ENCODE measurements at places on chromosomes 6 and 20. TPM values are rescaled to one million over a fixed set of nuclear protein-coding genes. Genes with fewer than 3 reads are reported as not detected.

DNA sequence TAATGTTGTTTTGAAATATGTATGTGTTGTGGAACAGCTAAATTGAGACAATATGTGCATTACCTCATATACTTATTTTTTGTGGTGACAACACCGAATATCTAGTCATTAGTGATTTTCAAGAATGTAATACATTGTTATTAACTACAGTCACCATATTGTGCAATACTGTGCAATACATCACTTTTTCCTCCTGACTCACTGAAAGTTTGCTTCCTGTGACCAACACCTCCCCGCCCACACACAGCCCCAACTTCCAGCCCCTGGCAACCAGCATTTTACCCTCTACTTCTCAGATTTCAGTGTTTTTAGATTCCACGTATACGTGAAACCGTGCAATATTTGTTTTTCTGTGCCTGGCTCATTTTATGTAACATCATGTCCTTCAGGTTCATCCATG, 627.9 kb downstream of the PRKN start:
- H3K27me3 ChIP-seq, result no peaks in the 10 kb centered on the region
- no peaks in the 10 kb centered on the region for H3K36me3 ChIP-seq
- H3K4me1 ChIP-seq, result no peaks in the 10 kb centered on the region
- H3K4me3 ChIP-seq, result no peak overlapping the region
- DNase-seq, result no peak

GRCh38 chr20:25237610-25238318, 10.1 kb upstream of the PYGB start:
- H3K4me1 ChIP-seq, result peaks cover 7% of the 10 kb centered on the region
- no peaks in the 10 kb centered on the region for H3K27me3 ChIP-seq

GRCh38 chr20:48217190-48217589, 431.9 kb upstream of the SULF2 start:
- no peak for DNase-seq
- no peaks in the 10 kb centered on the region for H3K36me3 ChIP-seq
- H3K4me1 ChIP-seq, result no peaks in the 10 kb centered on the region

Gene C6orf58
- polyA plus RNA-seq, result 0.12 TPM

- DNase-seq, result no peak
- no peaks in the 10 kb centered on the region for H3K36me3 ChIP-seq
- H3K4me1 ChIP-seq, result no peaks in the 10 kb centered on the region
- H3K4me3 ChIP-seq, result no peak overlapping the region
These were observed 96.7 kb downstream of the MAP3K7 start for GRCh38 chr6:90490030-90490716.

Gene CTNNBL1
- polyA plus RNA-seq, result 40.1 TPM

Gene TNNC2
- polyA plus RNA-seq, result 10.9 TPM

DNA sequence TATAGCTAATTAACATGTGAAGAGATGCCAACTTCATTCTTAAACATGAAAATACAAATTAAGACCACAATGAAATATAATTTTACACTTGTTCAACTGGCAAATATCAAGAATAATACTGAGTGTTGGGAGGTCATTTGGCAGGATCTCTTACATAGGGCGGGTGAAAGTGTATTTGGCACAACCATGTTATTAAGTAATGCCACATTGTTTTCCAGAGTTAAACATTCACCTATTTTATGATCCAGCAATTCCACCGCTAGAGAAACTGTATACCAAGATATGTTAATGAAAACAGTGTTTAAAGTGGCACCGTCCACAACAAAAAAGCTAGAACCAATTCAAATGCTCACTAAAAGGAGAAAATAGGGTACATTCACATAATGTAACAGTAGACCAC, 14.1 kb downstream of the MOCS1 start:
- no peak for DNase-seq
- H3K27me3 ChIP-seq, result no peaks in the 10 kb centered on the region
- no peak overlapping the region for H3K27ac ChIP-seq
- peaks cover 38% of the 10 kb centered on the region for H3K36me3 ChIP-seq
- peaks cover 21% of the 10 kb centered on the region for H3K4me1 ChIP-seq

DNA sequence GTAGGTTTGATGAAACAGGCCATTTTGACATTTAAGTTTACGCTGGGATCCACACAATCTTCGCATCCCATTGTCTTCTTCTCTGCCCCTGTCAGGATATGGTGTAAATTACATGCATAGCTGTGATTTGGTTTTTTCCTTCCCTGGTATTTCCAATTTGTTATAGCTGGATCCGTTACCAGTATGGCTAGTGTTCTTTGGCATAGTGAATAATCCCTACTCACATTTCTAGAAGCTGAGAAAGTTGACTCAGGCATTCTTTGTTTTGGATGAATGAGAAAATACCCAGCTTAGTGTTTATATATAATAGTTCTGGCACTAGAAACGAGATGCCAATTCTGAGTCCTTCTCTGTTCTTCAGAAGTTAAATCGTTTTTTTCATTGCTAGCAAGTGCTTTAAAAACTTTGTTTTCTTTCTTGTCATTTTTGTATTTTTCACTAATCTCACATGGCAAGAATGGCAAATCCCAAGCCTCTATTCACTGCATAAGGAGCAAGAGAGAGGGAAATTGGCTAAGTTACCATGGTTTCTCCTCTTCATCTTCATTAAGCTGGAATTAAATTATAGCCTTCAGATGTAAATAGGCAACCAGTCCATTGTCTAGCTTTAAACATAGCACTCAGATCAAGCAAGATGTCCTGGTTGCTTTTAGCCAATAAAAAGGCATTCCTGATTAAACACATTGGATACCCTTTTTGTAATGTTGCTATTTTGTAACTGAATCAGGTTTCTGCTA, 91.9 kb upstream of the LAMP5 start:
- DNase-seq, result no peak
- H3K4me3 ChIP-seq, result no peak overlapping the region
- H3K27me3 ChIP-seq, result no peaks in the 10 kb centered on the region
- peaks cover 11% of the 10 kb centered on the region for H3K36me3 ChIP-seq
- H3K27ac ChIP-seq, result no peak overlapping the region
- H3K4me1 ChIP-seq, result no peaks in the 10 kb centered on the region

GRCh38 chr6:12482386-12483375, 192.5 kb downstream of the EDN1 start:
- H3K4me1 ChIP-seq, result peaks cover 6% of the 10 kb centered on the region
- no peaks in the 10 kb centered on the region for H3K27me3 ChIP-seq
- peak; percentile 47 for DNase-seq
- H3K27ac ChIP-seq, result no peak overlapping the region

Gene PPP1R3G
- 2.4 TPM for polyA plus RNA-seq

GRCh38 chr6:14354919-14355572, 237.5 kb downstream of the CD83 start:
- no peaks in the 10 kb centered on the region for H3K4me1 ChIP-seq
- no peak for DNase-seq
- H3K4me3 ChIP-seq, result no peak overlapping the region
- no peak overlapping the region for H3K27ac ChIP-seq
- H3K36me3 ChIP-seq, result no peaks in the 10 kb centered on the region

Gene LGSN
- polyA plus RNA-seq, result 0.04 TPM

Gene SLC17A3
- polyA plus RNA-seq, result 0.43 TPM

Gene TNFRSF6B
- 1.9 TPM for polyA plus RNA-seq

DNA sequence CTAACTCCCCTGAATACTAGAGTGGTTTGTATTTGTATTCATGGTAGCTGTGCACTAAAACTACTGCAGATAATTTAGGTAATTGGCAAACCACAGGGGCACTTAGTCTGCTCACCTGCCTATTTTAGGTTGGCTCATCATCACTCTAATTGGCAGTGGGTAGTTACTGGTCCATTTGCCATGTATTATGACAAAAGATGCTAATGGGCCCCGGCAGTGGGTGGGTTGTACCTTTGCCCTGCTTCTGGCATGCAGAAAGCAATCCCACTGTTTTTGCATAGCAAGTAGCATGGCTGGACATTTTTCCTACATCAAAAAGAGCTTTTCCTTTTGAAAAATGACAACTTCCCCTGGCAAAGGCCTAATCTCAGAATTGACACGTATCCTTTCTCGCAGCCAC, 741.4 kb upstream of the MAP3K7 start:
- H3K36me3 ChIP-seq, result no peaks in the 10 kb centered on the region
- no peak overlapping the region for H3K4me3 ChIP-seq
- no peak for DNase-seq
- H3K27ac ChIP-seq, result no peak overlapping the region
- no peaks in the 10 kb centered on the region for H3K4me1 ChIP-seq
- no peaks in the 10 kb centered on the region for H3K27me3 ChIP-seq

Gene LST1
- polyA plus RNA-seq, result 19.8 TPM

- H3K27me3 ChIP-seq, result no peaks in the 10 kb centered on the region
- peaks cover 34% of the 10 kb centered on the region for H3K4me1 ChIP-seq
- no peak overlapping the region for H3K4me3 ChIP-seq
- no peak for DNase-seq
- H3K36me3 ChIP-seq, result peaks cover 5% of the 10 kb centered on the region
These were observed 2.1 kb upstream of the CDKN1A start for GRCh38 chr6:36676141-36677058.

DNA sequence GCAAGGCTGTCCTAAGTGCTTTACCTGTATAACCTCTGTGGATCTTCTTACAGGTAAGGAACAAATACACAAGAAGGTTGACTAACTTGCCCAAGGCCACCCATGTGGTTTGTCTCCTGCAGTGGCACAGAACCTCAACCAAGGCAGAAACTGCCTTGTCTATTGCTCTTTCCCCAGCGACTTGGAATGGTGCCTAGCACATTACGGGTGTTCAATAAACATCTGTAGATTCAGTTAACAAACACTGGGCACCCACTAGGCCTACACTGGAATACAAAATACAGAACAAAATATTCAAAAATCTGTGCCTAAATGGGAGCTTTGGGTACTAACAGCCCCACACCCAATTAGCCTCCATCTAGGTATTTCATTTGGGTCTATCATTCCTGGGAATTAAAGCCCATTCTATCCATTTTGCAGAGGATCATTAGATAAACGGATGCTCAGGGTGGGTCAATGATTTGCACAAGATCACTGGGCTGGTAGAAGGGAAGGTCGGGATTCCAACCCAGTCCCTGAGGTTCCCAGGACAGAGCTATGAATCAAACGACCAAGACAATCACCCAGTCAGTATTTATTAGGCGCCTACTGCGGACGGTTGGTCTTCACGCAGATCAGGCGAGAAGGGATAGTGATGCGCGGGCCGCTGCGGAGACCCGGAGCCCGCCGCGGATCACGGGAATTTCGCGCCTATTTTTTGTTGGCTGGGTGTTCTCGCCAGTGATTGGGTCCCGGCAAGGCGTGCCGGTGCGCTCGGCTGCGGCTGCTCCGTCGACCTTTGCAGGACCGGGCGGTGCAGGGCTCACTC, at the start of gene STK35:
TSS of gene STK35 (plus strand) at position 771 of the 808 bp plus-strand sequence. CDS start 55 bp downstream, outside the sequence.
- no peak for DNase-seq
- H3K4me3 ChIP-seq, result peak within 1 kb of the TSS; percentile 82
- H3K27ac ChIP-seq, result peak within 1 kb of the TSS; percentile 95
- H3K27me3 ChIP-seq, result no peaks in the 10 kb centered on the region
- H3K4me1 ChIP-seq, result peaks cover 16% of the 10 kb centered on the region
- H3K36me3 ChIP-seq, result peaks cover 10% of the 10 kb centered on the region

GRCh38 chr6:134414793-134415192, 96.9 kb upstream of the SGK1 start:
- H3K27ac ChIP-seq, result no peak overlapping the region
- no peaks in the 10 kb centered on the region for H3K27me3 ChIP-seq
- no peak overlapping the region for H3K4me3 ChIP-seq
- peaks cover 18% of the 10 kb centered on the region for H3K4me1 ChIP-seq
- DNase-seq, result no peak

GRCh38 chr6:127933852-127934840, 33.3 kb upstream of the THEMIS start:
- no peaks in the 10 kb centered on the region for H3K36me3 ChIP-seq
- DNase-seq, result no peak
- no peak overlapping the region for H3K27ac ChIP-seq
- H3K4me1 ChIP-seq, result no peaks in the 10 kb centered on the region

Gene DYNLT2
- polyA plus RNA-seq, result 7.2 TPM

GRCh38 chr6:109484122-109484521, 1.1 kb upstream of the ZBTB24 start:
- no peak overlapping the region for H3K27ac ChIP-seq
- no peaks in the 10 kb centered on the region for H3K27me3 ChIP-seq
- H3K4me1 ChIP-seq, result peaks cover 19% of the 10 kb centered on the region
- no peak overlapping the region for H3K4me3 ChIP-seq

- H3K27ac ChIP-seq, result peak overlapping the region; percentile 75
- no peak for DNase-seq
- H3K27me3 ChIP-seq, result no peaks in the 10 kb centered on the region
- H3K4me3 ChIP-seq, result no peak overlapping the region
- no peaks in the 10 kb centered on the region for H3K36me3 ChIP-seq
- peaks cover 33% of the 10 kb centered on the region for H3K4me1 ChIP-seq
These were observed 788 bp downstream of the TRIM40 start for GRCh38 chr6:30136570-30137286.

Gene HSPA12B
- 6.3 TPM for polyA plus RNA-seq

- H3K36me3 ChIP-seq, result no peaks in the 10 kb centered on the region
- no peak overlapping the region for H3K4me3 ChIP-seq
- no peak overlapping the region for H3K27ac ChIP-seq
- no peaks in the 10 kb centered on the region for H3K4me1 ChIP-seq
- H3K27me3 ChIP-seq, result no peaks in the 10 kb centered on the region
These were observed 192.2 kb downstream of the RFPL4B start for GRCh38 chr6:112539355-112539754.

DNA sequence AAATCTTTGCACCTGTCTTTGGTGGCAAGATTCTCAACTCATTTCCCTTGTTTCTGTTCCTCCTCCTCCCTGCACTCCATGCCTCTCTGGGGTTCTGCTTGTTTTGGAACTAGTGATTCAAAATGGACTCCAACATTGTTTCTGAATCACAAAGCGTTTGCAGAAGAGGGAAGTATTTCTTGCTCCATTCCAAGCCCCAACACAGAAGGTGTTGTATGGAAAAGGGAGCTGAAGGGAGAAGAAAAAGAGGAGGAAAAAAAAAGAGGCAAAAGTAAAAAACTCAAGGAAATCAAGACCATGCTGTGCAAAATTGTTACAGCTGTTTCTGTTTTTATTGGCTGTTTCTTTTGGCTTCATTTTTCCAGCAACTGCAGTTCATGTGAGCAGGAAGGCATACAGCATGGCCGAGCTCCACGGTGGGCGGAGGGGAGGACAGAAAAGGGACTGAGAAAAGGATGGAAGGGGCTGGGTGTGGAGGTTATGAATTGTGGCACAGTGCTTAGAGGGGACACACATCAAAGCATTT, 66.9 kb upstream of the PRL start:
- H3K27me3 ChIP-seq, result no peaks in the 10 kb centered on the region
- no peak for DNase-seq
- peaks cover 4% of the 10 kb centered on the region for H3K4me1 ChIP-seq

Gene ZNF311
- 3.2 TPM for polyA plus RNA-seq

DNA sequence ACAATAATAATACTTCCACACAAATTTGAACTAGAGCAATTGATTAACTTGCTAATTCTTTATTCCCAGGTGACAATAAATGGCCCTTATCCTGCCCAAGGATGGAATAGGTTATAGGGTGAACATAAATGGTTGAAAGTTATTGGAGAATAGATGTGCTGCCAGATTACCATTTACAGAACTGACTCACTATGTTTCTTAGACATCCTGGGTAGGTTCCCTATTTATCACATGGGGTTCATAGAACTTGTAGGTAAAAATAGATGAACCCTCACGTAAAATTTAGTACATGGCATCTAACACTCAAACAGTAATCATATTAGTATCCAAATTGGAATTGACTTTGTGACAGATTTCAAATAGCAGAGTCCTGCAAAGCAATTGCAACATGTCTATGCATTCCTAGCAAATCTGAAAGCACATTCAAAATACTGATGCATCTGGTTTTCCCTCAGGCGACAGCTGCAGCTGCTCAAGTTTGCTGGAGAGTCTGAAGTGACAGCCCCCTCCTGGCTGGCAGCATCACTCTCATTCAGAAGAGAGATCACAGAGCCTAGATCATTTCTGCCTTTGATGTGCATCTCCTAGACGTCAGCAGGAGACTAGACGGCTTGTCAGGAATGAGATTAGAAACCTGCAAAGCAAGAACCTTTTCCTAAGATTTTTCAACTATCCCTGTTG, 80.2 kb upstream of the RNF217 start:
- no peaks in the 10 kb centered on the region for H3K4me1 ChIP-seq
- H3K36me3 ChIP-seq, result no peaks in the 10 kb centered on the region
- no peak overlapping the region for H3K27ac ChIP-seq
- H3K4me3 ChIP-seq, result no peak overlapping the region
- no peak for DNase-seq
